ENCODE measurements at places on chromosomes 11 and 22.

GRCh38 chr11:2810411-2811205, 75.0 kb downstream of the CDKN1C start:
- no peak for DNase-seq

- DNase-seq: no peak
These were observed 11.8 kb downstream of the TBC1D10A start for GRCh38 chr22:30314915-30315314.

DNA sequence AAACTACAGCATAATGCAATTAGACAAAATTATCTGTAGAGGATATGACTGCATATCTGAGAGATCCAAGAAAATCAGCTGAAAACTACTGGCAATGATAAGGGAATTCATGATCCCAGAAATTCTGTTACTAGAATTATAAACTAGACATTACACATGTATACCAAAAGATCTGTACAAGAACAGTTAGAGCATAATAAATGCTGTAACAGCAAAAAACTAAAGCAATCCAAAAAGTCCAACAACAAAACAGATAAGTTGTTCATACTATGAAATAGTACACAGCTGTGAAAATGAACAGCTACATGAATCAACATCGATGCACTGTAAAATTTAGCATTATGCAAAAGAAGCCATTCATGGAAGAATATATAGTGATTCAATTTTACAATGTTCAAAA, 6.0 kb downstream of the ZNF214 start:
- no peak for DNase-seq

- no peak for DNase-seq
These were observed 117.9 kb downstream of the MED15 start for GRCh38 chr22:20625270-20625669.

GRCh38 chr11:94175535-94175934, 46.9 kb downstream of the PANX1 start:
- DNase-seq: no peak

DNA sequence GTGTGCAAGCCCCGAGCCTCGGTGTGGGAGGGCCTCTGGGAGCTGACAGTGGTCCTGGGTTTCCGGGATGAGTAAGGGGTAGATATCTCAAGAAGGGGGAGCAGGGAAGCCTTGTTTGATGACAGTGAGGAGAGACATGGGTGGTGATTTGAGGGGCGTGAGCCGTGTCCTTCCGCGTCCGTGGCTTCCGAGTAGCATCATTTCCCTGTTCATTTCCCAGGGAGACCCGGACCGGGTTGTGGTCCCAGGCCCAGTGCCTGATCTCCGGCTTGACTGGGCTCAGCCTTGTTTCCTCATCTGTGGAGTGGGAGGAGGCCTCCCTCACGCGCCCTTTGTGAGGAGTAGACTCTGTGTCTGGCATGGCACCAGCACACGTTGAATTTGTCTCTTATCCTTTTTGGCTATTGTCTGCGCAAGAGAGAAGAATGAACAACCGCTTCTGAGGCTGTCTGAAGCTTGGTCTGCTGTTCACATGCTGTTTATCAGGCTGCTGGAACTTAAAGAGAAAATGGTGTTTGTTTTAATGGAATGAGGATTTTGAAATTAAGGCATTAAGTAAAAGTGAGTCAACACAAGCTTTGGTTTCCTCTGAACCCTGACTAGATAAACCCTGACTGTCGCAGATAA, 348.5 kb downstream of the TBC1D22A start:
- no peak for DNase-seq

DNA sequence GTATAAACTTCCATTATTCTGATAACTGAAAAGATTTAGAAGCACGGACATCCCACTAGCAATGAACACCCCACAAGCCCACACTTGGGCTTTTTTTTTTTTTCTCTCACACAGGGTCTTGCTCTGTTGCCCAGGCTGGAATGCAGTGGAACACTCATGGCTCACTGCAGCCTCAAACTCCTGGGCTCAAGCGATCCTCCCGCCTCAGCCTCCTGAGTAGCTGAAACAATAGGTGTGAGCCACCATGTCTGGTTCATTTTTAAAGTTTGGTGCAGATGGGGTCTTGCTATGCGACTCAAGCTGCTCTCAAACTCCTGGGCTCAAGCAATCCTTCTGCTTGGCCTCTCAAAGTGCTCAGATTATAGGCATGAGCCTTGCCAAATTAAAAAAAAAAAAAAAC, 3.1 kb downstream of the RAPSN start:
- DNase-seq: no peak

DNA sequence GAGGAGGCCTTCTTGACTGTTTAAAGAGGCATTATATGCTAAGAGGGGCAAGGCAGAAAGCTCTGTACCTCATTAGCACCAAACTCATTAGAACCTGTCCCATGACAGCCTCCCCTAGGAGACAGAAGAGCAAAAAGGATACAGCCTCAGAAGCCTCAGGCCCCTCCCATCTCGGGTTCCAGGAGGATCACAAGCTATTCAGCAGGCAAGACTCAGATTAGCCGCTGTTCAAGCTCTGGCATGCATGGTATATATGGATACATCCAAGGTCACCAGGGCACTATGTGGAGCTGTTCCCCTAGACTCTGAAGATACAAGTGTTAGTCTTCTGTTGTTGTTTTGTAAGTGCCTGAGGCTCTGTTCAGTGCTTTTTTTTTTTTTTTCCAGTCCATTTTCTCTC, 32.1 kb downstream of the ATXN10 start:
- no peak for DNase-seq

- no peak for DNase-seq
These were observed 23.8 kb downstream of the PHF21B start for GRCh38 chr22:44985906-44986527.

DNA sequence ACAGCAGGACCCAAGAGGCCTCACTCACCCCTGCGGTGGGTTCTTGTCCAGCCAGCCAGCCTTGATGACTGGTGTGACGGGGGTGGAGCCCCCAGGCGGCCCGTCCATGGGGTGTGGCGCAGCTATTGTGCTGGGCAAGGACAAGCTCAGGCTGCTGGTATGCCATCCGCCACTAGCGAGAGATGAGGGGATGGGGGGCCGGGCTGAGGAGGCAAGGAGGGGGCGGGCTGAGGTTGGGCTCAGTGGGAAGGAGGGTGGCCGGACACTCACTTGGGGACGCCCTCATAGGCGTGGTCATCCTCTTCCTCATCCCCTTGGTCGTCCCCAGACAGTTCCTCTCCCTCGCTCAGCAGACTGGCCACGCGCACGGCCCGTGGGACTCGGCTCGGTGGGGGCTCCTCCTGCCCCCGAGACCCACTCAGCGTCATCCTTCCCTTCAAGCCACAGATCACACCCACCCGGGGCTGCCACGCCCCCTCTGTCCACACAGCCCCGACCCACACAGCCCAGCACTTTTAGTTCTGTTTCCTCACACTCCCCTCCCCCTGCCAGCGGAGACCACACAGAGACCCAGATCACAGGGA, 38.0 kb upstream of the PDE2A start:
- no peak for DNase-seq

GRCh38 chr11:11988681-11989261, 19.7 kb downstream of the DKK3 start:
- no peak for DNase-seq

DNA sequence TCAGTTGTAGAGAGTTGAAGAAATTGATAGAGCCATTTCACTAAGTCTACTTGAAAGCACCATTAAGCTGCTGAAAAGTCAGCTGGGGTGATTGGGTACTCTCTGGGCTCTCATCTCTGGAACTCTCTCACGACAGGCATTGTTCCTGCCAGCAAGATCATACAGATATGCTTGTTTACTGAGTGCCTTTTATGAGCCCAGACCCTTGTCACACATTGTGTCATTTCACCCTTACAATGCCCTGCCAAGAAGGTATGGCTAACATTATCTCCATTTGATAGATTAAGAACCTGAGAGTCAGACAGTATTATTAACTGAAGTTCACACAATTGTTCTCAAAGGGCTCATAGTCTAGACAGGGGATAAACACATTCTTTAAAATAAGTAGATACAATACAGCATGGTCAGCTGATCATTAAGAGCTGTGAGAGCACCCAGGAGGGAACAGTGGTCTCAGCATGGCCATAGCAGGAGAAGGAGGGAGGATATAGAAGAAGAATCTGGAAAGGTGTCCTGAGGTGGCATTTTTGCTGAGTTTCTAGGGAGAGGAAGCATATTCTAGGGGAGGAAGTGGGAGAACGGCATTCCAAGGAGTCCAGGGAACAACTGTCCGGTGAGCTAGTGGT, 580.5 kb downstream of the INSC start:
- no peak for DNase-seq

DNA sequence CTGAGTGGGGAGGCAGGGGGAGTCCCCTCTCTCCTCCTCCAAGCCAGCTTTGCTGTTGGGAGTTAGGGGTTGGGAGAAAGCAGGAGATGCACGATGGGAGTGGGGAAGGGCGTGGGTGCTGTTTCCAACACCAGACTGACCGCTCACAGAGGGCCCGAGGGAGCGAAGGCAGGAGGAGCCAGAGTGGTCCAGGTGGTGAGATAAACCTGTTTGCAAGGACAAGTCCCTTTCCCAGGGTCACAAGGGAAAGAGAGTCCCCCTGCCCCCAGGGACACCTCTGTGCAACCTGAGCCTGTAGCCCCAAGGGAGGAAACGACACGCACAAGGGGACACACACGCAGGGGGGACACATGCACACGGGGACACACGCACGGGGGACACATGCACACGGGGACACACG, 42.2 kb downstream of the WNT11 start:
- DNase-seq: no peak

DNA sequence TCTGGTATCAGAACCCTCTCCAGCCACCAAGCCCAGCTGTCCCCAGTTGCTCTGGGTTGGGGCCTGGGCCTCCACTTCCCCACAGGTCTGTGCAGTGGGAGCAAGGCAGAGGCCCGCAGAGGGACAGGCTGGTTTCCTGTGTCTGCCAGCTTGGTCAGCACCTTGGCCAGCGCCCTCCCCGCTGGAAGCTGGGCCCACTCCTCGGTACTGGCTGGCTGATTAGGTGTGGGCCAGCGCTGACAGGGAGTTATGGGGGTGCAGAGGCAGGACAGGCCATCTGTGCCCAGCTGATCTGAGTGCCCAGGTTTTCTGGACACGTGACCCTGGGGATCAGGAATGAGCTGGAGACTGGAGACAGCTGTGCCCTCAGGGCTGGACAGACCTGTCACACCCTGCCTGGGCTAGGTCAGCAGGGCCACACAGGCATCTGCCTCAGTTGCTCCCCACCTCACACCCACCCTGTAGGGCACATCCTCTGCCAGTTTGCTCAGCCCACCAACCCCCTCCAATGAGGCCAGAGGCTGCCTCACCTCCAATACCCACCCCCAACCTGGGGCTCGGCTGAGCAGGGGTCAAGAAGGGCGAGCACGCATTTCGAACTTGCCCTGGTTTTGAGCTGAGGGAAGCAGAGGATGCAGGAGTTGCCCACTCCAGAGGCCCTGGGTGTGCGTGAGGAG, 175.3 kb downstream of the IGLL1 start:
- no peak for DNase-seq

GRCh38 chr22:40597526-40598430, 38.7 kb downstream of the MRTFA start:
- no peak for DNase-seq

- no peak for DNase-seq
These were observed at the start of gene PLA2G3 for GRCh38 chr22:31139866-31140716. TSS of gene PLA2G3 (minus strand) at chr22:31140508. CDS start at chr22:31140354, 154 bp downstream.

GRCh38 chr22:37681001-37681424, 5.1 kb upstream of the NOL12 start:
- DNase-seq: no peak

GRCh38 chr11:31967404-31968130, 123.3 kb upstream of the RCN1 start:
- DNase-seq: no peak

DNA sequence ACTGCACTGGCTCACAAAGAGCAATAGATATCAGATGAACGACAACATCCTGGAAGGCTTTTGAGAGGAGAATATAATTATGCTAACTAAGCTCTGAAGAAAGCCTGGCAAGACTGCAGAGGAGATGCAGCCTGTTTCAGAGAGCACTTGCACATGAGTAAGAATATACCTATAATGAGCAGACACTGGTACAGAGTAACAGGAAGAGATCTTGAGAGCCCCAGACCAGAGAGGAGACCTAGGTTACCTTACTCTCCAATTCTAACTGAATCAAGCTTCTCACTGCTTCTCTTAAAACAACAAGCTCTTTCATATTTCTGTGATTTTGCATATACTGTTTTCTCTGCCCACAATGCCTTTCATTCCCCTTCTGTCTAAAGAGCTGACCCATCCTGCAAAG, 66.5 kb downstream of the FAM168A start:
- DNase-seq: no peak

DNA sequence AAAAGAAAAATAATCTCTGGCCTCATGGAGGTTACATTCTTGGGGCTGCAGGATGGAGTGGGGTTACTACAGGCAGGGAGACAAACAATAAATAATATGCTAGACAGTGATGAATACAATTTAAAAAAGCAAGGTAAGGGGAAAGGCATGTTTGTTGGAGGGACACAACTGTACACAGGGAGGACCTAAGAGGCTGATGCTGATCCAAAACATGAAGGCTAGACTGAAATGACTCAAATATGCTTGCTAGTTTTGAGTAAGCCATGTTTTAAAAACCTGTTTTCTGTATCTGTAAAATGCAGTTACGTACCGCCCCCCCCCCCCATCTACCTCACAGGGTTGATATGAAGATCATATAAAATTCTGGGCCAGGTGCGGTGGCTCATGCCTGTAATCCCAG, 44.0 kb downstream of the EIF4ENIF1 start:
- no peak for DNase-seq

DNA sequence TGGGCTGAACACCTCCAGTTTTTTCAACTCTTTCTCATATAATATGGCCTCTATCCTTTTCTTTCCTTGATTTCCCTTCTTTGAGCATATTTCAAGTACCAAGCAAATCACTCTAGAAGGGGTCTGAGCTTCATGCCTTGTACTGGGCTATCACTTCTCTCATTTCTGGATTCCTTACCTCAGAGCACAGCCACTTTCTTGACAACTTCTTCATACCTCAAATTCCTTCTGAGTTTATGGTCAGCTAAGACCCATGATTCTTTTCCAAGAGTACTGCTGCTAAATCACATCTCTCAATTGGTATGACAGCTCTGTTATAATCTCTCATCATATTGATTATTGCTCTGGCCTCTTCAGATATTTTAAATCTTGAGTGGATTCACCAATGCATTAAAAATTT, 224.8 kb upstream of the ZBED5 start:
- DNase-seq: no peak

DNA sequence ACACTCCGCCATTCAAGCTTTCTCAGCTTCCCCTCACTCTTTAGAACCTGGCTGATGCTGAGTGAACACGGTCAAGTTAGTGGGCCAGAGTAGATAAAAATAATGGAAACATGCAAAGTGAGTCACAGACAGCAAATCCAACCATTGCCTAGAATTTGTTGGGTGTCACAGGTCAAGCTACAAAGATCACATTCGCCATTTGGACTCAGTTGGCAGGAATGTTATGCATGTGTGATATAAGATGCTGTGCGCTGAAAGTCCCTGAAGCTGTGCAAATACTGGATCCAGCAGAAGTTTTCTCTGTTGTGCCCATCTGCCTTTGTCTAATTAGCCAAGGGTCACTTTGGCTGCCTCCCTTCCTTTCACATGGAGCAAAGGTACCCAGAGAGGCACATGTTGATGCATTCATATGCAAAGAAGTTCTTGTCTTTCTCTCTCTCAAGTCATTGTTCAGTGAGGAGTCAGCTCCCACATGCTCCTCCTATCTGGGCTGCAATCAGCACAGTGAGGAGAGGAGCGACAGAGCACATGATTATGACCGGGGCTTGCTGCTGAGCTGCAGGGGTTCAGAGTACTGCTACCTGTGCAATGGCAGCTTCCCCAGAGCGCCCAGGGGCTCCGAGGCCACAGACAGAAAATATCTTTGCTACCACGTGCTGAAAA, 39.7 kb downstream of the FLI1 start:
- no peak for DNase-seq

- DNase-seq: no peak
These were observed 399.2 kb downstream of the CNTN5 start for GRCh38 chr11:99419991-99420390.

- DNase-seq: peak; percentile 64
These were observed 766 bp upstream of the CAPRIN1 start for GRCh38 chr11:34050581-34051348.
